ENCODE measurements at places on chromosomes 3 and 15. TPM values are rescaled to one million over a fixed set of nuclear protein-coding genes. Genes with fewer than 3 reads are reported as not detected.

- DNase-seq: no peak
These were observed 133.8 kb upstream of the MCTP2 start for GRCh38 chr15:94097552-94097951.

GPR87 gene
- not detected for total RNA-seq

CRELD1 gene
- 22.3 TPM for total RNA-seq

DNA sequence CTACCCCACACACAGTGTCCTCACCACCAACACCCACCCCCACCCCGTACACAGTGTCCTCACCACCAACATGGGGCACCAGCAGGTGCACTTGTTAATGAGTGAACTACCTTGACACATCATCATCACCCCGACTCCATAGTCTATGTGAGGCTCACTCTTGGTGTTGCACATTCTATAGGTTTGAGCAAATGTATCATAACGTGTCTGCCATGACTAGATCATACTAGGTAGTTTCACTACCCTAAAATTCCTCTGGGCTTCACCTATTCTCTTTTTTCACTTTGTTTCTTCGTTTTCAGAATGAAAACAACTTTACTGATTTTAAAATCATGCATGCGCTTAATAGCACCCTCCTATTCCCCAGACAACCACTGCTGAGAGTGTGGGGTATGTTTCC lies 102.6 kb upstream of the SLC6A6 start:
- DNase-seq: no peak

AGTR1 gene
- total RNA-seq: 8.9 TPM

DNA sequence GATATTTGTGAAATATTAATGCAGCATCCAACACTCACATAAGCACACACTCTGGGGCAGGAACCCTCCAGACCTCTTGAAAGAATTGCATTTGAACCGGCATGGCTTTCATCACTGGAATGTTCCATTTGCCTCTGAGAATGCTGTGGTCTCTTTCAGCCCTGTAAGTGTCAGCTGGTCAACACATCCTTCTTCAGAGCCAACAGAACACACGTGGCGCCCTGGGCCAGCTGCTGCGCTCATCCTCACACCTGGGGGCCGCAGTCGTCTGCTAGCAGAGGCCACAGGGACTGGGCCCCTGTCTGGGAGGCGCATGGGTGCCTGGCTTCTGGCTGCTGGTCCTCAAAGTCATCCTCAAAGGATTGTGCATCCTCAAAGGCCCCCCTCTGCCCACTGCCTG lies 71.4 kb upstream of the HERC1 start:
- no peak for DNase-seq

DNA sequence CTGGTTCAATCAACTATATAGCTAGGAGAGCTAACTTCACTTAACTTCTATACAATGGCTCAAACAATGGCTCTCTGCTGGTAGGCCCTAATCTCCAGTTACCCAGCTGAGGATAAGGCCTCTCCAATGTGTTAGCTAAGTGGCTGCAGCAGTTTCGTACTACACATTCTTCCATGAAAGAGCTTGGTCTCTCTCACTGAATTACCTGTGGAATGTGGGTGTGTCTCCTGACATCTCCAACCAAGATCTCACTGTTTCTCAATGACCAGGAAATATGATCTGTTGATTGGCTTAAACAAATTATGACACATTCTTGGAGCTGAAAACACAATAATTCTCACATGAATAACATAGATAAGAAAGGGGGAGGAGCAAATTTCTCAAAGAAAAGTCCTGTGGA lies 169.8 kb upstream of the ROBO1 start:
- DNase-seq: no peak

DNA sequence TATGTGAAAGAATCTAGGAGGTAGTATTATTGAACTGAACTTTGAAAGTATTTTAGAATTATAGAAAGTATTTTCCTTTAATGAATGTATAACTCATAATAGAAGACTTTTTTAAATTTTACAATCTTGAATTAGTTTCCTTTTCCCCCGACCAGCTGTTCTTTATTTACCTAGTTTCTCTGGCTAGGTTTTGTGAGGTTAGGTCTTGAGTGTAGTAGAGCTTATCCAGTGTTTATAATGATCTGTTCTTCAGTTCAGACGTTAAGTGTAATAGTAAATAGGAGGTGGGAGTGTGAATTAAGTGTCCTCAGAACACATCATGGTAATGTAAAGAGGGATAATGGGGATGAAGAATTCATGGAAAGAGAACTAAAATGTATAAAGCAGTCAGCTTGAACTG lies 93.8 kb downstream of the MYRIP start:
- no peak for DNase-seq

DNA sequence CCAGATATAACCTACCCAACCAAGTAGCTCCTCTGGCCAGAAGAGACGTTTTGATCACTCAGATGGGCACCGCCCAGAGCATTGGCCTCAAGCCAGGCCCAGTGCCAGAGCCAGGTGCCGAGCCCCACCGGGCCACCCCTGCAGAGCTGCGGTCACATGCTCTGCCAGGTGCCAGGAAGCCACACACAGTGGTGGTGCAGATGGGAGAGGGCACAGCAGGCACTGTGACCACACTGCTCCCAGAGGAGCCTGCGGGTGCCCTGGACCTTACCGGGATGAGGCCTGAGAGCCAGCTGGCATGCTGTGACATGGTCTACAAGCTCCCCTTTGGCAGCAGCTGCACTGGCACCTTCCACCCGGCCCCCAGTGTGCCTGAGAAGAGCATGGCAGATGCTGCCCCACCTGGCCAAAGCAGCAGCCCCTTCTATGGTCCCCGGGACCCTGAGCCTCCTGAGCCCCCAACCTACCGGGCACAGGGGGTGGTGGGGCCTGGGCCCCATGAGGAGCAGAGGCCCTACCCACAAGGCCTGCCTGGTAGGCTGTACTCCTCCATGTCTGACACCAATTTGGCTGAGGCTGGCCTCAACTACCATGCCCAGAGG lies 19.1 kb upstream of the APEH start:
- no peak for DNase-seq

All from posterior vena cava (tissue), 2 donors.